ENCODE measurements at places on chromosomes 1 and 21.

DNA sequence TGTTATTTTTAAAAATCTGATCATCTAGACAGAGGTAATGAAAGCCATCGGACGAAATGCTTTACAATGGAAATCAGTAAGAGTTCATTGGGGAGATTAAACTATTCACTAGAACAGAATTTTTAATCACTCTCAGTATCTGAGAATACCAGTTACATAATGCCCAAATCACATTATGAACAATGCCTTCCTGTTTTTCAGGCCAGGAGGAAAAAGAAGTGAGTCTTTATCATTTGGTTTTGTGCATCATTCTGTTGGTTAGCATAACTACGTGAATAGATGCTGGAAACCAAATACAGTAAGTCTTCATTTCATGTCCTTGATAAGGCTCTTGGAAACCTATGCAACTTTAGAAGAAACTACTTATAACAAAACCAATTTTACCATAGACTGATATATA lies 18.0 kb upstream of the ASB17 start:
- no peak for DNase-seq

GRCh38 chr1:214441119-214441518 lies 110.3 kb downstream of the PTPN14 start:
- no peak for DNase-seq

GRCh38 chr1:113275691-113276090 lies 114.6 kb upstream of the MAGI3 start:
- no peak for DNase-seq

DNA sequence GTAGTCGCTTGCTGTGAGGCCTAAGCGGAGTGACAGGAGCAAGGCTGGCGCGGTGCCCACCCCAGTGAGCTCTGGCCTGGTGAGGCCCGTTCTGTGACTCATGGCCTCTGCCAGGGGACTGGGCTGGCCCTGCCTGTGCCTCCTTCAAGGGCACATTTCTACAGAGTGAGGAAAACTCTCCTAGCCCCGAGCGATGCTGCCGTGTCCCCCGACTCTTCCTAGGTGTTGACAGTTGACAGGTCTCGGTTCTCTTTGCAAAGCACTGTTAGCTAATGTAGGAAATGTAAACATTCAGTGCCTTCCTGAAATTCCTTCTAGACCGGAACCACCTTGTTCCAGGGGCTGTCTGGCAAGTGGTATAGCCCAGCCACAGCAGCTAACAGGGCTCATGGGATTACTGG lies 43.9 kb downstream of the ABCG1 start:
- no peak for DNase-seq

DNA sequence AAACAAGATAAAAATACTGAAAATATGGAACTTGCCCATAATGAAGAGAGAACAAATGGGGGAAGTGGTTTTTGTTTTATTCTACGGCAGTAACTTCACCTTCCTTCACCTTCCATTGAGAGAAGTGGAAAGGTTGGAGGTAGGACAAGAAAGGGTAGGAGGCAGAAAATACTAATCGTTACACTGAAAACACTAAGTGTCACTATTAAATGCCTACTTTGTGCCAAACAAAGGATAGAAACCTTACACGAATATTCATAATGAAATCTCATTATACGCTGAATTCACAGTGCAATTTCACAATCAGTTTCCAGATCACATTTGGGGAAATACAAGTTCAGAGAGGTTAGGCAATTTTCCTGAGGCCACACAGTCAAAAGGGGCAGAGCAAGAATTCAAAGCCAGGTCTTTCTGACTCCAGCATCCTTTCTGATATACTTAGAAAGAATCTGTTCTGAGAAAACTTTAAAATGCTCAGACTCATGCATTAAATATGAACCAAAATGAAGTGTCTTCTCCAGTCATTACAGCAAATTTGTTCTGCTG lies 3.0 kb downstream of the TIAM1 start:
- no peak for DNase-seq

DNA sequence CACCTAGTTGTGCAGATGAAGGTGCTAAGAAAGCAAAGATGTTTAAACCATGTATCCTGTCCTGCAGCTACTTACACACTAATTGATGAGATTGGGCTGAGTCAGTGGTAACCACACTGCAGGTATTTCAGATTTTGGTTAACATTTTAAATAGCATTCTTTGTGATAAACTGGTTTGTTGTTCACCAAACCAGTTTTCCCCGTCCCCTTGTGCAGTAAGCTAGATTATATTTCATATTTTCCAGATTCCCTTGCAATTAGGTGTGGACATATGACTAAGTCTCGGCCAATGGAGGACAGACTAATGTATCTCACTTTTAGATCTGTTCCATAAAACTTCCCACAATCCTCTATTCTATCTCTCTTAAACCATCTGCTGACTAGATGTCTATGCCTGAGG lies 320.4 kb downstream of the RWDD3 start:
- no peak for DNase-seq

DNA sequence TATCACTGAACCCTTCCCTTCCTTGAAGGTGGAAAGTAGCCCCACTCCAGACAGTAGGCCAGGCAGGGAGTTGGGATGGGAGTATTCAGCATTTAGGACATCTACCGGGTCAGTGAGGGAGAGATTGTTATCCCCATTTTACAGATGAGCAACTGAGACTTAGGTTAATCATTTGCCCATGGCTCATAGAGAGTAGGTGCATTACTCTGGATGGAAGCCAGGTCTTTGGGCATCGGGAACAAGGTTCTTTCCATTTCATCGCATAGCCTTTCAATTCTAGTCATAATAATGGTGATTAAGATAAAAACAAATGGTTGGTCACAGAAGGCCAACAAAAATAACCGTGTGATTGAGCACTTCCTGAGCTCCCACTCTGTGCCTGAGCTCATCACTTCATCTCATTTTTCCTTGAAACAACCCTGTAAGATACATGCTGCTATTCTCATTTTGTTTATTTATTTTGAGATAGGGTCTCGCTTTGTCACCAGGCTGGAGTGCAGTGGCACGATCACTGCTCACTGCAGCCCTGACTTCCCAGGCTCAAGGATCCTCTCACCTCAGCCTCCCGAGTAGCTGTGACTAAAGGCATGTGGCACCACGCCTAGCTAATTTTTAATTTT lies 64.8 kb downstream of the NAV1 start:
- no peak for DNase-seq

DNA sequence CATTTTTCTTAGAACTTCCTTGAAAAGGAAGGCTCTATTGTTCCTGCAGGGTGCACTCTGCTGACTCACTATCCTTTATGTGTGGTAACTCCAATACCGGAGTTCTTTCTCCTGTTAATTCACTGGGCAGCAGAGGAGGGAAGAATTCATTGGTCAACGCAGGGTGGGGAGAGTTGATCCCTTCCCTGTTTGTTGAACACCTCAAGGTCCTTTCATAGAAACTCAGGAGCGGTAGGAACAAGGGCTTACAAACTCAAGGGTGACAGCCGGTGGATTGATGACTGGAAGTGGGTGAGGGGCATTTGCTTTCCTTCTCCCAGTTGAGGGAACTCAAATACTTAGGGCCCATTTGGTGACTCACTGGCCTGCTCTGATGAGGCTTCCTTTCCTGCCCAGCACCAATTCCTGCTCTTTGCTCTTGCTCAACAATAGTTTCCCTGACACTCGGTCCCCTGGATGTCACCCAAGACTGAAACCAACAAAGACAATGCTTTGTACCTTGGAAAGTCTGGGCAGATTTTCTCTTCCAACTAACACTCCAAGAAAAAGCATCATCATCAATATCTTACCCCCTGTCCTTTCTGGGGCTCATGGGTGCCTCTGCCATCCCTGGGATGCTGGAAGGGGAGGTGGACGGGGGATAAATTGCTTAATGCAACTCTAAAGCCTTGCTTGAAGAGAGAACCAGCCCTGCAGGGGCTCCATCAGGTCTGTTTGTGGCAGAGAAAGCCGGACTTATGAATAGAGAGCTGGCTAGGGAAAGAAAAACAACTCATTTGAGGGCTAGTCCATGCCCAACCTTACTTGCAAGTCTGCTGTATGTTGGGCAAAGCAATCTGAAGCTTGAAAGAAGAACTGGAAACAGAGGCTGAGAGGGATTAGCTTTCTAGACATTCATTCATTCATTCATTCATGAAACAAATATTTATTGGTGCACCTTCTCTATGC lies 9.3 kb downstream of the SLC26A9 start:
- DNase-seq: no peak

GRCh38 chr1:111569913-111570312 lies 49.7 kb upstream of the RAP1A start:
- no peak for DNase-seq

GRCh38 chr1:234144901-234145300 lies 228.4 kb upstream of the COA6 start:
- DNase-seq: no peak
